ENCODE measurements at places on chromosomes 12 and 14. TPM values are rescaled to one million over a fixed set of nuclear protein-coding genes. Genes with fewer than 3 reads are reported as not detected.

SLC17A8 gene
- not detected for total RNA-seq

- DNase-seq: no peak
These were observed 34.6 kb upstream of the ANKRD9 start for GRCh38 chr14:102544046-102544746.

RNU4-1 gene
- 1,857 TPM for total RNA-seq

GRCh38 chr12:120737557-120738251, 12.1 kb downstream of the ACADS start:
- DNase-seq: no peak

GRCh38 chr12:4211372-4211771, 62.2 kb upstream of the CCND2 start:
- no peak for DNase-seq

- no peak for DNase-seq
These were observed 17.8 kb upstream of the TMPRSS12 start for GRCh38 chr12:50824914-50825313.

IKBIP gene
- total RNA-seq: 7.2 TPM

GRCh38 chr14:81162941-81163340, 57.8 kb downstream of the GTF2A1 start:
- DNase-seq: no peak

All from PC-9 (cell line).